Activated naive CD4-positive, alpha-beta T cell treated with anti-CD3 and anti-CD28 coated beads, Interleukin-2, amount 10 ng/mL, durations not matched to agents 7 days and 5 days (primary cell): ENCODE measurements at places on chromosomes 16 and 17.

GRCh38 chr17:45784293-45784740, at the start of gene CRHR1:
TSS of gene CRHR1 (plus strand) at chr17:45784320. CDS start at chr17:45784545, 225 bp downstream.
- DNase-seq = no peak

DNA sequence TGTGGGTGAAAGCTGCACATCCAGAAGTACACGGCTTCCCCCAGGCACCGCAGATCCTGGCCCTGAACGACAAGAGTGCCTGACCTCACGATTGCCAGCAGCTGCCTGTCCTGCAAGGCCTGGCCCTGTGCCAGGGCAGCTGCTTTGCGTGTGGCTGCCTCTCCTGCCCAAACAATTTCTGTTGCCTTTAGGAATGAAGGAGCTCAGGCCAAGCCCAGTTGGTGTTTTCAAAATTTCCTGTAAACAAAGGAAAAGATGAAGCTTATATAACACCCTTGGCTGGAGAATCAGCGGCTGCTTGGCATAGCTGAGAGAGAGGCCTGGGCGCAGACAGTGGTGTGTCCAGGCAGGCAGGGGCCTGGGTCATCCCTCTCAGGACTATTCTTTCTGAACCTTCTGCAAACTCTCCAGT, 11.7 kb upstream of the SLC47A2 start:
- no peak for DNase-seq

DNA sequence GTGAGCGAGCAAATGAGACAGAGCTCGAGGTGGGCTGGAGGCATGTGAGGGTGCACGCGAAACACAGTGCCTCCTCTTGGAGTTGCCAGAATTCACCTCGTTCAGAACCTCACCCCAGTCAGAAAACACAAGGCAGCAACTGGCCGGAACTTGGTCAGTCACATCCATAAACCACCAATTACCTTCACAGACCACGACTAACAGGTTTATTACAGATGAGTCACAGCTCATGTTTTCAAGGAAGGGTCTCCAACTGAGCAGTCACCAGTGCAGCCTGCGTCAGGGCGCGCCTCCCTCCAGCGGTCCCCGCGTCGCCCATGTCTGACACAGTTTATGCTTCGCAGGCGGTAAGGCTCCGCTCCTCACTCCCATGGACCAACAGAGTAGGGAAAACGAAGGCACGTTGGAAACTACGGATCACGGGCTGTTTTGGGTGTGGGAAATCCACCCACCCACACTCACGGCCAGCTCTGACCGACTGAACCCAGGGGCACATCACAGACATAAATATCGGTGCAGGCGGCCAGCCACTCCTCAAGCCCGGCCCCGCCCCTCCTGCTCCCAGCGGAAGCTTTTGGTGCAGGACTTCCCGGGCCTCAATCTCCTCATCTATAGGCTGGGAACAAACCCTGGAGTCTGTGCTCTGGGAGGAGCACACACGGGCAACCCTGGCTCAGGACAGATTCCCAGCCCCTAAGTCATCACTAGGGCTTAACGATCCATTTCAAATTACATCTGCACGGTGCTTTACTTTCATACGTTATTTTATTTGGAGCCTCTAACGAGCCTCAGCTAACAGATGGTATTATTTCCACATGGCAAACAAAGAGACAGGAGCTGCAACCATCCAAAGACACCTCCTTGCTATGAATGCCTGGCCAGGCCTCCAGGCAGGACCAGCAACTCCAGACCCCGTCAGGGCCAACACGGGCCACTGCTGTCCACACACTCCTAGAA, 126.3 kb downstream of the ZNF778 start:
- no peak for DNase-seq

DNA sequence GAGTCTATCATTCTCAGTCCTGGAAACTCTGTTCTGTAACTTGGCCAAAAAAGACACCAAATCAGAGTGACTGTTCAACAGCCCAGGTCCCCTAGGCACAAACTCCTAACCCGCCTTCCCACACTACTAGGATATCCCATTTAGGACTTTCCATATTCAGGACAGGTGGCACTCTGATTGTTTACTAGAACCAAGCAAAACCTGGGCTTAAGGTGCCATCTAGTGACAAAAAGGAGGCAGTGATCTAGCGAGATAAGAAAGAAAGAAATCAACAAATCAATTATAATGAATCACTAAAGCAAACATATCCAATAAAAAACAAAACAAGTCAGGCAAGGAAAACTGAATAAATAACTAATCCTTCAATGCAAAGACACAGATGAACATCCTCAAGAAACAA, 203.9 kb downstream of the CEP112 start:
- no peak for DNase-seq

GRCh38 chr17:56796536-56796935, 37.2 kb downstream of the C17orf67 start:
- no peak for DNase-seq

DNA sequence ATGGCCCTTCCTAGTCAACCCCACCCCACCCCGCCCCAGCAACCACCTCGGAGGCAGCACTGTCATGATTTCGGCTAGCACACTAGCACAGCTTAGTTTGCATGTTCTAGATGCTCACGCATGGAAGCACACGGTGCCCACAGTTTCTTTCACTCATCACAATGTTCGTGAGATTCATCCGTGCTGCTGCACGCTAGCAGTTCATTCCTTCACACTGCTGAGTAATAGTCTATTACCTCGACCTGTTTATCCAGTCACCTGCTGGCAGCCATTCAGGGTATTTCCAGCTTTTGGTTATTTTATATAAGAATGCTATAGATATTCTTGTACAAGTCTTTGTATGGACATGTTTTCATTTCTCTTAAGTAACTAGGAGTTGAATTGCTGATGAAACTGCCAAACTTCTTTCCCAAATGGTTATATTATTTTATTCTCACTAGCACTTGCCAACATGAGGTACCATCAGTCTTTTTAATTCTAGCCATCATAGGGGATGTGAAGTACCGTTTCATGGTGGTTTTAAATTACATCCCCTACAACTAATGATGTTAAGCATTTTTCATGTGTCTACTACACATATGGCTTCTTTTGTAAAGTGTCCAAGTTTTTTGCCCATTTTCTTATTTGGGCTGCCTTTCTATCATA, 75.7 kb downstream of the CYTH1 start:
- no peak for DNase-seq

- no peak for DNase-seq
These were observed 8.1 kb downstream of the CES4A start for GRCh38 chr16:66996324-66996982.

DNA sequence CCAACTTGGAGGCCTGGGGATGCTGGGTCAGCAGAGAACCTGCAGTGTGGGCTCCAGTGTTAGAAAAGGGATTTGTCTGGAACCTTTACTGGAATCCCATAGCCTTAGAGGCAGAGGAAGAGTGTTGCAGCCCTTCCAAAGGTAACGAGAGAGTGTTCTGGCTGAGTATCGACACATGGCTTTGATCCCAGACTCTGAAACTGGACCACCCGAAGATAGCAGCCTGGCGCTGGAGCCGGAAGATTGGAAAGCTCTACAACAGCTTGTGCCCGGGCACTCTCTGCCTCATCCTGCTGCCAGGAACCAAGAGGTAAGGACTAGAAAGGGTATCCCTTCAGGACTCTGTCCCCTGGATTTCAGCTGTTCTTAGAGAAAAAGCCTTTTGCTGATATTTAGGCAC, 39.7 kb downstream of the REXO5 start:
- no peak for DNase-seq

DNA sequence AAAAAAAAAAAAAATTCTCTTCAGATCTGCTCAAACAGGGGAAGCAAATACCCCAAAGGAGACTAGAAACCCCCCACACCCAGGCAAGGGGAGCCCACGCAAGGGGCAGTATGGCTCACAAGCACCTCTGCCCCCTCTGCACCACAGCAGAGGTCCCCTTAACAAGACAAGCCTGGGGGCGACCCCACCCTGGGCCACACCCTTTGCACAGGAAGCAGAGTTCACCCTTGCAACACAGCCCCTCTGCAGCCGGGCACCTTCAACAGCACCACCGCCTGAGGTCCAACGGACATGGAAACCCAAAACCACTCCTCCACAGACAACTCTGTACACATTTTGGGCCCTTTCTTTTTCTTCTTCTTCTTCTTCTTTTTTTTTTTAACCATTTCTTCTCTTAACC, 12.8 kb downstream of the AXIN1 start:
- DNase-seq = peak; percentile 38

DNA sequence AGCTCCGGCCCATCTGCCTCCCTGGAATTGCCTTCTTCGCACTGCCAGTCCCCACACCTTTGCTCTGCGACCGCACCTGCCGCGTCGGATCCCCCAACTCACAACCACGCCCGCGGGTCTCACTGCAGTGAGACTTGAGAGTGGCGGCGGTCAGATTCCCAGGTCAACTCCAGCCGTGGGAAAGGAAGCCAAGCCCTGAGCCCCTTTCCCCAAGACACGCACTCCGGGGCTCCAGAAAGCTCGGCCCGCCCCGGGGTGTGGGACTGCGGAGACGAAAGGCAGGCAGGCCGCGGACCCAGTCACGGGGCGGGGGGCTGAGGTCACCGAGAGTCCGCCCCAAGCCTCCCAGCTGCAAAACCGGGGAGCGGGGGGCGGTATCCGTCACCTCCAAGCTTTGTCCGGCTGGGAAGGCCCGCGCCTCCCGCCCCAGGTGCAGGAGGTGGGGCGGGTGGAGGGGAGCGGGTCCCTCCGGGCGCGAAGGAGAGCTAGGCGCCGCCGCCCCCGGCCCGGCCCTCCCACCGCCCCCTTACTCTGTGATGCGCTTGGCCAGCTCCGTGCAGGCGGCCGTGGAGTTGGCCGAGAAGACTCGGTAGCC, 615 bp downstream of the PRPSAP1 start:
- peak; percentile 61 for DNase-seq

DNA sequence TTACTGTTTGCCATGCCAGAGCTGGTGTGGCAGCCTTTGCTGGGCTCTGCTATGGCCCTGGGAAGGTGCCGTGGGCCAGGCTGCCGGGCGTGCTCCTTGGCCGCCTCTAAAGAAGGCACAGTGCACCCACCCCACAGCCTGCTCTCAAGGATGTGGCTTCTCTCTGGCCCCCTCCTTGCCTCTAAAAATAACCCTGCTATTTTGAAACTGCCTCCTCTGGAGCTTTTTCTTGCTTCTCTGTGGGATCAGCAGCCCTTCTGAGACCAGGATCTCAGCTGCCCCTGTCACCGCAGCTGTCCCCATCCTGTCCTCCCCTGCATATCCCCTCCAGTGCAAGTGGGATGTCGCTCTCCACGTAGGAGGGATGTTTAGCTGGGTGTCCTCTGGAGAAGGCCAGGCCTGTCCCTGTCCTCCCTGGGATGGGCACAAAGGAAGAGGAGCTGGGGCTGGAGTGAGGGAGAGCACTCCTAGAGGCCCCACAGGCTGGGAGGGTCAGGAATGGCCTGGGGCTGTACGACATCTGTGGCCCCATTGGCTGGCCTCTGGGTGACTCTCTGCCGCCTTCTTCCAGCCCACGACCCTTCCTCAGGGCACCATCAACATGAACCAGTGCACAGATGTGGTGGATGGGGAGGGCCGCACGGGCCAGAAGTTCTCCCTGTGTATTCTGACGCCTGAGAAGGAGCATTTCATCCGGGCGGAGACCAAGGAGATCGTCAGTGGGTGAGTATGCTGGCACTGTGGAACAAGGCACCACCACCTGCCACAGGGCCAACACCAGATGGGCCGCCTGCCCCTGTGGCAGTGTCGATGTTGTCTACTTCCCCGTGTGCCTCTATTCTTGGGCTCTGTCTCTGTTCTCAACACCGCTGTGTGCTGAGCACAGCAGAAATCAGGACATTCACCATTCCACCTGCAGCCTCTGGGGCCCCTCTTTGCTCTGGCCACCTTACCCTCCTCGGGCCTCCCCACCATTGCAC, 79.7 kb downstream of the PLD6 start:
- peak; percentile 35 for DNase-seq
